ENCODE measurements at places on chromosomes 3 and 15.

GRCh38 chr15:45790325-45790943, 155.6 kb downstream of the SQOR start:
- DNase-seq = peak; percentile 47

- DNase-seq = no peak
Observed at GRCh38 chr3:184578218-184578617, 16.6 kb downstream of the EPHB3 start.

GRCh38 chr3:16114429-16114828, 60.1 kb upstream of the GALNT15 start:
- no peak for DNase-seq

DNA sequence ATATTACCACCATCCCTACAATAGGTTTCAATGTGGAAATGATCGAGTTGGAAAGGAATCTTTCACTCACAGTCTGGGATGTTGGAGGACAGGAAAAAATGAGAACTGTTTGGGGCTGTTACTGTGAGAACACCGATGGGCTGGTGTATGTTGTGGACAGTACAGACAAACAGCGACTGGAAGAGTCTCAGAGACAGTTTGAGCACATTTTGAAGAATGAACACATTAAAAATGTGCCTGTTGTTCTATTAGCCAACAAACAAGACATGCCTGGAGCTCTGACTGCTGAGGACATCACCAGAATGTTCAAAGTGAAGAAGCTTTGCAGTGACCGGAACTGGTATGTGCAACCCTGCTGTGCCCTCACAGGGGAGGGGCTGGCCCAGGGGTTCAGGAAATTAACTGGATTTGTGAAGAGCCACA, 510 bp downstream of the ARL14 start:
- no peak for DNase-seq

DNA sequence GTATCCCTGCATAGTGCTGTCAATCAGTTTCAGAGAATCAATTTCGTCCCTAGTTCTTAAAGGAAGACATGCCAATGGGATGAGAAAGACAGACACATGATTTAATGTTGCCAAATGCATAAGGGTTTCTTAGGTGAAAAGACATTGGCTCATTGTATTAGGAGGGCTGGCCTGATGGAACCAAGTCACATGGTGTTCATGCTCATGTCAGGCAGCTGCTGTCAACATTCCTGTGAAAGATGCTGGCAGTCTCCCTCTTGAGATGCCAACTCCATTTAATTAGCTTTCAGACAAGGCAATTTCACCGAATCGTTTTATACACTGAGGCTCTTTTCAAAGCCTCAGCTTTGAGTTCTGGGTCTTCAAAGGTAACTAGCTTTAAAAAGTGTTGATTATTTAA, 16.1 kb upstream of the IL1RAP start:
- DNase-seq = no peak

- no peak for DNase-seq
Observed at GRCh38 chr3:158355623-158356588, 215.1 kb upstream of the MLF1 start.

GRCh38 chr15:84819291-84819768, 2.2 kb downstream of the ALPK3 start:
- peak; percentile 17 for DNase-seq

DNA sequence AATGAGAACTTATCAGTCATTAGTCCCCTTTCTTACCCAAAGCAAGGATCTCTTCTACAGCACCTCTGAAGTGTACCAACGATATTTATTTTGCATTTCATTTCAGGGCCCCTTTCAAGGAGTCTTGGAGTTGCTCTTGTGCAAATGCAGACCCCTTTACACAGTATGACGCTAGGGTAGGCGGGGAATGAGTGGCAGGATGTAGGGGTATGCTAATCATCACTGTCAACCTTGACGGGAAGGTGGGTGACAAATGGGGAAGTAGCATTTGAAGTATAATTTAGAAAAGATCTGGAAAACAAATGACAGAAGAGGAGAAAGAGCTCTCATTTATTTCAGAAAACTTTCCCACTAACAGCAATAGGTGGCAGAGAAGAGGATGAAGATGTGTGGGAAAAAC, 94.4 kb downstream of the LRRN1 start:
- no peak for DNase-seq

GRCh38 chr3:197552198-197552597, 3.6 kb downstream of the BDH1 start:
- no peak for DNase-seq

DNA sequence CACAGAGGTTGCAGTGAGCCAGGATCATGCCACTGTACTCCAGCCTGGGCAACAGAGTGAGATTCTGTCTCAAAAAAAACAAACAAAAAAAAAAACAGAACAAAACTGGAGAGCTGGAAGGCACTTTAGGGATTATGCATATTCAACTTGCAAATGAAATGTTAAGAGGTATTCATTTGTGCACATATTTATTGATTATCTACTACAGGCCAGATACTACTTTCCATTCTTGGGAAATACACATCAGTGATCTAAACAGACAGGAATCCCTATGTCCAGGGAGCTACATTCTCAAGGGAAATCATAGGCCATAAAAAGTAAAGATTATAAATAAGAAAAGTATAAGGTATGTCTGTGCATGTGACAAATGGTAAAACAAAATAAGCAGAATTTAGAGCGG, 322.6 kb downstream of the GABRG3 start:
- DNase-seq = no peak

GRCh38 chr3:32175607-32176197, 62.8 kb upstream of the CMTM8 start:
- DNase-seq = peak; percentile 83

- DNase-seq = no peak
Observed at GRCh38 chr3:55197021-55197420, 269.2 kb upstream of the LRTM1 start.

DNA sequence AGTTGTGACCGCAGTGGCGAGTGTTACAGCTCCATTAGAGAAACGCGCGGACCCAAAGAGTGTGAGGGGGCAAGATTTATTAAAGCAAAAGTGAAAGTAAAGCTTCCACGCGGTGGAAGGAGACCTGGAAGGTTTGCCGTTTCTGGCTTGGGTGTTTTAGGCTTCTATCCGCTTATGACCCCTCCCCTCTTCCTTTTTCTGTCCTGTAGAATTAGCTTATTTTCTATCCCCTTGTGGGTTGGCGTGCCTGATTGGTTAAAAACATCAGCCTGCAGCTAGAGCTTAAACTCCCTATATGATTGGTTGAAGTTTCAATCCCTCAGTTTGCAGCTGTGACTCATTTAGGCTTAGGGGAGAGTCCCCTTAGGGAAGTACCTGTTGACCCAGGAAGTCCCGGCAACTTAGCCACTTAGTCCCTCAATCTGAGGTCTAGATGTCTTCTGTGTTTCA, 39.6 kb downstream of the C3orf38 start:
- peak; percentile 43 for DNase-seq

DNA sequence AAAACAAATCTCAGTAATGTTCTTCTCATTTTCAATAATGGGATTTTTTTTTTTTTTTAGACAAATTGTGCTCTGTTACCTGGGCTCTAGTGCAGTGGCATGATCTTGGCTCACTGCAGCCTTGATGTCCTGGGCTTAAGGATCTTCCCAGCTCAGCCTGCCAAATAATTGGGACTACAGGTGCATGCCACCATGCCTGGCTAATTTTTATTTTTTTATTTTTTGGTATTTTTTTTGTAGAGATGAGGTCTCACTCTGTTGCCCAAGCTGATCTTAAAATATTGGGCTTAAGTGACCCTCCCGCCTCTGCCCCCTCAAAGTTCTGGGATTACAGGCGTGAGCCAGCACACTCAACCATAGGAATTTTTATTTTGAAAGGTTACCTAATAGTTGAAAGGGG, 126.2 kb downstream of the MDFIC2 start:
- no peak for DNase-seq

GRCh38 chr15:91469632-91470567, 369.8 kb downstream of the SV2B start:
- no peak for DNase-seq

DNA sequence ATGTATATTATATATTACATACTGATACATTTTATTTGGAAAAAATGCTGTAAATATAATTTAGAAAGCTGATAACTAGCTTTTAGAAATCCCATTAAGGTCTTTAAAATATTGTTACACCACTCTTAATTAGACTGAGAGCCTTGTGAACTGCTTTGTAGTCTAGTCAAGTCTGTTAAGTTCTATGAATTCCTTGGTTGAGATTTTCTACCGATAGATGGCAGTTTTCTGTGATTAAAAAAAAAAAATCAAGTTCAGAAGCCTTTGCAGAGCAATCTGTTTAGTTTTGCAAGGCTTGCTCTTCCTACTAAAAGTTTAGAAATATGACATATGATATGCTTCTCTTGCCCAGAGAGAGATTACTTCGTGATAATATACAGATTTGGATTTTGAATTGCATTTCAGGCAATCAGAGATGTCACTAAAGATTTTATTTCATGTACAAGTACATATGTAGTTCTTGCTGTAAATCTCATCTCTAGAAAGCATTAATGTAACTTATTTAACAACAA, 60.4 kb upstream of the SLITRK3 start:
- DNase-seq = no peak

- DNase-seq = peak; percentile 86
Observed at GRCh38 chr3:16794257-16794656, 90.5 kb upstream of the PLCL2 start.

GRCh38 chr3:49722896-49723295, 855 bp downstream of the GMPPB start:
- DNase-seq = no peak

DNA sequence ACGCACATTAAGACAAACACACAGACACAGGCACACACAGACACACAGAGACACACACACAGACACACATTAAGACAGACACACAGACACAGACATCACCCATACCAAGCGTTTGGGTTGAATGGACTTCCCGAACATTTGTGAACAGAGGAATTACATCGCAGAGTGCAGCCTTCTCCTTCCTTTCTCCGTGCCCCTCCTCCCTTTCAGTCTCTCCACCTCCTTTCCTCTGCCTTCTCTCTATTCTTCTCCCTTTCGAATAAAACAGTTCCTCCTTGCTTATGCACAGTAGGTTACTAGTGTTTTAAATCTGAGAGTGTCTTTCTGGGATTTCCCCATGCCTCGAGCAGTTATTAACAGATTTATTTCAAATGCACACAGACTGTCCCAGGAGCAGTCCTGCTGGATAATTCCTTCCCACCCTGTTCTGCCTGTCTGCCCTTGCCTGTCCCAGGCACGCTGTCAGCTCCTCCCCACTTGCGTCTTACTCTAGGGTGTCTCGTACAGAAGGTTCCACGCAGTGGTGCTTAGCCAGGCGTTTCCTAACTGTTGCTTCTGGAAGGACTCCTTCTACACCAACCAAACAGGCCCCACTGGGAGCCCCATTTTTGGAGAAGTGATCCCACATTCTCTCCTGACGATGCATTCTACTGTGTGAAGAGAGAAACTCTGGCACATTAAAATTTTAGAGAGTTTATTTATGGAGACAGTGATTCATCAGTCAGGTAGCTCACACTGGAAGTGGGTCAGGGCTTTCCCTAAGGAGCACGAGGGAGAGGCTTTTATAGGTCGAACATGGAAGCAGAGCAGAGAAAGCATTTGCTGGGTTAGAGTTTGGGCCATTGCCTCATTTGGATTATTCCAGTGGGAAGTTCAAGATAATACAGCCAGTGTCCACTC, 163.8 kb downstream of the SV2B start:
- peak; percentile 41 for DNase-seq

GRCh38 chr15:39095218-39095879, 485.5 kb upstream of the THBS1 start:
- no peak for DNase-seq

GRCh38 chr3:13338231-13338630, 81.9 kb downstream of the NUP210 start:
- DNase-seq = no peak

DNA sequence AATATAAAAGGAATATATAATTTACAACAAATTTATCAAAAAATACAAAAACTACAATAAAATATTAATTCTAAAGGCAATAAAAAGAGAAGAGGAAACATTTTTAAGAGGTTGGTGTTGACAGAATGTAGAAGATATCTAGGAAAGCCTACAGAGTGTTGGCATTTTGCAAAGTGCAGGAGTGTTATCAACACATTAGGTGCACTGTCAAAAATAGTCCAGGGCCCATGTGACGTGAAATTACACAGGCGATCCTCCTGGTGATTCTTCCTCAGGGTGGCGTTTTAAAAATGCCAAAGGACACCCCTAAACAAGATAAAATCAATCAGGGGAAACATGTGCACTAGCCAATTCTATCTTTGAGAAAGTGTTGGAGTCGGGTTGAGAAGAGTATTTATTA, 222.7 kb downstream of the ARPP21 start:
- no peak for DNase-seq

DNA sequence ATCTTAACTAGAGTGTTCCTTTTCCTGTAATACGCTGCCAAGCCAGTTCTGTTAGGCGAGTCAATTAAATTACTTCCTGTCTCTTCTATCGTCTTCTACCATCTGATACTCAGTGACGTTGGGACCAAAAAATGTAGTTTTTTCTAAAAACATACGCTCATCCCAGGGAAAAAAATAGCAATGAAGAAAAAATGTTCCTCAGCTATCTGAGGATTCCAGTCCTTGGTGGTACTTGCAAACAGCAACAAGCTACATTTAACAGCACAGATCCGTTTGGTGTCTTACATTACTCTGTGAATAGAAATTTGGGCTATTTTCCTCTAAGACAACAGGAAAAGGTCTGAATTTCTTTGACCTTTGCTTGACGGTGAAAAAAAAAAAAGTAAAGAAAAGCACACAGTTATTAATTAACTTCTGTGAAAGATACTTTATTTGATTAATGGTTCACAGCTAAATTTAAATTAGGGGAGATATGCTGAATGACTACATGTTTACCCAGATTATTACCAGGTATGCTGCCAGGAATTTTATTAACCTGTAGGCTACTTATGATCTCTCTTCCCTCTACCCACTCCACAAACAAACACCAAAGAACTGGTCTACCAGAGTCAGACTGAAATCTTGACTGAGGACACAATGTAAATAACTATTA, 254.4 kb upstream of the ZPLD1 start:
- peak; percentile 52 for DNase-seq

- no peak for DNase-seq
Observed at GRCh38 chr15:98785807-98786621, 137.7 kb downstream of the IGF1R start.

GRCh38 chr3:67312155-67312554, 314.0 kb downstream of the KBTBD8 start:
- DNase-seq = no peak

DNA sequence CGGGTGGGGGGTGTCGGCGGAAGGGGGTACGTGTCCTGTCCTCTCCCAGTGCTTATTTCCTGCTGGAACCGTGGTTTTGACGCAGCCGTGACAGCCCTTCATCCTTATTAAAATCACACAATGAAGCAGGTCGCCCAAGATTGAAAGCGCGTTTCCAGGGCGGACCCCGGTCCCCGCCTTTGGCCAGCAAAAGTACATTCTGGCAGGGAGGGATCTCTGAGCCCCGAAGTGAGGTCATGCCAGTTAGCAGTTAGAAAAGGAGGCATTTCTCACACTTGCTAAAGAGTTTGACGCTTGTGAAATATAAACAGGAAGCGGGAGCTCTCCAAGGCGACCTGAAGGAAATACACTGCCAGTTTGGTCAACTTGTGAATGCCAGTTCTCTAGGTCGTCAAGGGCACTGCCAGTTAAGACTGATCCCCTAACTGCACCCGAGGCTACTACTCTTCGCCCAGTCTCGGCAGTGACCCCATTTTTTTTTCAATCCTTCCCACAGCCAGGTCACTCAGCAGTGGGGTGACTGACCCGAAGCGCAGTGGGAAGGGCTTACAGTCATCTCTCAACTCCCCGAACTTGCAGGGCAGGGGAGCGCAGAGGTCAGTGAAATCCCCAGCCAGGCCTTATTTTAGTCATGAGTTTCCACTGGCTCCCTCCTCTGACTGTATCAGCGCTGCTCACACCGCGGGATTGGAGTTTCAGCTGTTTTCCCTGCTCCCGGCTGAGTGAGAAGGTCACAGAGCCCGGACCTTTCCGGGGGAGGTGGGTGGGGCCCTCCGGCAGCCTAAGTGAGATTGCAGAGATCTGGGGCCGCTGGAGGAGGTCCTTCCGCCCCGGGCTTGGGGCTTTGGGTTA, 2.0 kb upstream of the BHLHE40 start:
- DNase-seq = peak; percentile 99
